ENCODE measurements at places on chromosomes 1 and 21.
A peak's percentile ranks its signal among the peaks of the same experiment; 100 is the strongest.

GRCh38 chr1:235640580-235640979 is 9.0 kb downstream of the GNG4 start:
- H3K36me3 ChIP-seq: no peaks in the 10 kb centered on the region
- peak overlapping the region; percentile 31 for H3K27ac ChIP-seq
- DNase-seq: no peak
- peaks cover 31% of the 10 kb centered on the region for H3K4me1 ChIP-seq

- no peak overlapping the region for H3K27ac ChIP-seq
- peaks cover 6% of the 10 kb centered on the region for H3K4me1 ChIP-seq
- H3K4me3 ChIP-seq: no peak overlapping the region
These were observed 9.3 kb upstream of the CNR2 start for GRCh38 chr1:23922321-23922943.

DNA sequence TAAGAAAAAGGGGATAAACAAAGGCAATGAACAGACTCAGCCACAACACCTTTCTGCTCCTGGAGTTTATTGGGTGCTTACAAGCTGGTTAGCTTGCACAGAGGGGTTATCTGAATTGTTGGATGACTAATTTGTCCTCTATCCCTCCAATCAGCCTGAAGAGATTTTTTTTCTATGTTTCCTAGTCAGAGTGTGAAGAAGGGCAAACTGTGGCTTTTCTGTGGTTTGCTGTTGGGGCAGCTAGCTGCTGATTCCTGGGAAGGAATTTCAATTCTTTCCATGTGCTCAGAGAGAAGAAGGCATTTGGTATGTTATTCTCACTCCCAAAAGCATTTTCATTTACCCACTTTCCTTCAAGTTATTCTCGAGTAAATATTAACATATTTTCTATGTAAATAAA is 48.6 kb downstream of the PCP4 start:
- H3K4me3 ChIP-seq: no peak overlapping the region
- DNase-seq: no peak
- no peak overlapping the region for H3K27ac ChIP-seq

DNA sequence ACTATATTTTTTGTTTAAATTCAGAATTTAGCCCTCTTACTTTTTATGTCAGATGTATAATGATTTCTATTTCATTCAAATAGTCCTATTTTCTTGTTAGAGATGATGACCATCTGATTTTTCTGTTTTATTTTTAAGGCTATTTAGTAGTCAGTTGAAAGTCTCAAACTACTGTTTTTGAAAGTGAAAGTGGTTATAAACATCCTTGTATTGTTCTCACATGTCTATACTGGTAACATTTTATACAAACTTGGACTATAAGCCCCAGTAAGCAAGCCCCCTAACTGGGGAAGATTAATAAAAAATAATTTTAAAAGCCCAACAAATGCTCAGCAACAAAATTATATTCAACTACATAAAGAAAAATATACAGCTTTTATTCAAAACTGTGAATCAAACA is 271.3 kb upstream of the RGS18 start:
- H3K4me1 ChIP-seq: no peaks in the 10 kb centered on the region
- H3K27me3 ChIP-seq: no peaks in the 10 kb centered on the region
- H3K4me3 ChIP-seq: no peak overlapping the region
- no peak for DNase-seq

DNA sequence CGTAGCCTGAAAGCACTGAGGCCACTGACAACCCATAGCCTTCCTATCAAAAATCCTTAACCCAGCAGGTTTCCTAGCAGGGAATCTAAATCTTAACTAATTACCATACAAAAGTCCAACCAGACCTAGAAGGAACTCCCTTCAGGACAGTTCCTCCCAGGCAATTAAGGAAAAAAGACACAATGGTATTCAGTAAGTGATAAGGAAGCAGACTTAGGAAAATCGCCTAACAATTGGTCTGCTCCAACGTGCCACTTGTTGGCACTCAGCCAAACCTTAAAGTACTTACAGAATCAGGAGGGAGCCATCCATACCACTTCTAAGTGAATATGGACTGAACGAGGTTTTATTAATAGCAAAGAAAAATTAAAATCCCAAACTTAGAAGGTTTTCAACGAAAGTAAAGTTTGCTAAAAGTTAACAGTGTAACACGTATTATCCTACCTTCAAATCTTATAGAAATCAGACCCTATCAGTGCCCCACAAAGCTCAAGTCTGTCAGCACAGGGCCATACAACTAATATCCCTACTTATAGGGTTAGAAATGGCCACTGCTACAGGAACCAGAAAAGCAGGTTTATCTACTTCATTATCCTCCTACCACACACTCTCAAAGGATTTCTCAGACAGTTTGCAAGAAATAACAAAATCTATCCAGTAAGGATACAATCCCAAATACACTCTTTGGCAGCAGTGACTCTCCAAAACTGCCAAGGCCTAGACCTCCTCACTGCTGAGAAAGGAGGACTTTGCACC is 29.0 kb downstream of the SPATA6 start:
- H3K4me3 ChIP-seq: no peak overlapping the region
- no peak for DNase-seq
- H3K27me3 ChIP-seq: no peaks in the 10 kb centered on the region

GRCh38 chr1:59317780-59318179 is 20.9 kb downstream of the FGGY start:
- DNase-seq: no peak
- no peak overlapping the region for H3K4me3 ChIP-seq
- H3K27ac ChIP-seq: no peak overlapping the region
- peaks cover 6% of the 10 kb centered on the region for H3K36me3 ChIP-seq

Data from T-helper 2 cell treated with Interferon-gamma antibody and Interleukin-4, amounts not matched to agents 5 μg/mL and 100 μg/mL, for 36 hours (primary cell).